ENCODE measurements at places on chromosomes 4 and X. TPM values are rescaled to one million over a fixed set of nuclear protein-coding genes. Genes with fewer than 3 reads are reported as not detected.

- no peak for DNase-seq
These were observed 85.0 kb downstream of the CLNK start for GRCh38 chr4:10599574-10599973.

DNA sequence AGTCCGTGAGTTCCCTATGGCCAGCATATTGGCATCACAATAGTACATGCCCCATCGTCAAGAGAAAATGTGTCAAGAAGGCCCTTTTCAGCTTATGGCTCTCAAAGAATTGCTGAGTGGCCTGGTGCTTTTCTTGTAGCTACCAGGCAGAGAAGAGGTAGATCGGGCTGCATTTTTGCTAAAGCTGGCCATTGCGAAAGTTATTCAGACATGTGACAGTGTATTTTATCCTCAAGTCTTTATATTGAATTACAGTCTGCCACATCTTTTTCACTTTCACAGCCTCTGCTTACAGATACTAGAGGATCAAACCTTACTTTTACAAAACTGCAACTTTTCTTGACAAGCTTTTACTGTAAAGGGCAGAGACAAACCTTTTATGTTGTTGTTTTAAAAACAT is 261.5 kb upstream of the IGFBP7 start:
- DNase-seq: no peak

The BTK gene
- 0.21 TPM for total RNA-seq

The DKK2 gene
- total RNA-seq: not detected

DNA sequence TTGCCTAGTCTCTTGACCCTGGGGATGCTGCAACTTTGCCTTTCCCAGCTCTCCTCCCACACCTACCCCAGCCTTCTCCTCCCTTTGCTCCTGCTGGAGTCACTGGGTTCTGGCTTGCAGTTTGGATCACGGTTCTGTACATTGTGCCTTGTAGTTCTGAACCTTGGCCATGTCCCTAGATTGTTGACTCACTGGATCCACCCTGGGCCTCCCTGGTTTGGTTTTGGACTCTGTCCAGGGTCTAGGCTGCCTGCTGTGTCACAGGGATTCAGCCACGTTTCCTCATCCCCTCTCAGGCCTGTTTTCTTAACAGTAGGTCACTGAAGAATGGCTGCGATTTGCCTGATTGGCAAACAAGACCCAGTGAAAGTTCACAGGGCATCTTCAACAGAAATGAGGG is 11.5 kb upstream of the GABRE start:
- DNase-seq: no peak

DNA sequence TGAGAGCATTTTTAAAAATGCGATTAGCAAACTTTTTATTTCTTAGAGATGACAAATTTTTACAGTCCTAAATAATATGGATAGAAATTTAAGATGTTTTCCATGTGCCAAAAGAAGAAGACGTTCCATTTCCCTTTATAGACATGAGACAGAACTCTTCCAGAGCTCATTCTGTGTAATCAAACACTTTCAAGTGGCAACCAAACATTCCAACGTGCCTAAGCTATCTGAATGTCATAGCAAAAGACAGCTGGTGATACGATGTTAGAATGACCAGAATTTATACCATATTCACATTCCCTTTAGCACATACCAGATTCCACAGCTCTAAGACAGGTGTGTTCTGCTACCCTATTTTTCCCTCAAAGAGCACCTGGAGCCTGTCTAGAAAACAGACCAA is 133.2 kb downstream of the ENOX2 start:
- no peak for DNase-seq

The P2RY8 gene
- total RNA-seq: 32.7 TPM

- DNase-seq: no peak
These were observed 2366.3 kb downstream of the PCDH7 start for GRCh38 chr4:33086331-33086925.

- DNase-seq: no peak
These were observed 8.1 kb downstream of the SLC34A2 start for GRCh38 chr4:25663781-25664180.

The TMPRSS11B gene
- not detected for total RNA-seq

GRCh38 chrX:129478516-129478915 is 44.8 kb downstream of the SMARCA1 start:
- no peak for DNase-seq

The C1QTNF7 gene
- not detected for total RNA-seq

GRCh38 chr4:137640156-137640837 is 108.0 kb upstream of the PCDH18 start:
- DNase-seq: no peak

The AWAT2 gene
- not detected for total RNA-seq

The AFM gene
- not detected for total RNA-seq

DNA sequence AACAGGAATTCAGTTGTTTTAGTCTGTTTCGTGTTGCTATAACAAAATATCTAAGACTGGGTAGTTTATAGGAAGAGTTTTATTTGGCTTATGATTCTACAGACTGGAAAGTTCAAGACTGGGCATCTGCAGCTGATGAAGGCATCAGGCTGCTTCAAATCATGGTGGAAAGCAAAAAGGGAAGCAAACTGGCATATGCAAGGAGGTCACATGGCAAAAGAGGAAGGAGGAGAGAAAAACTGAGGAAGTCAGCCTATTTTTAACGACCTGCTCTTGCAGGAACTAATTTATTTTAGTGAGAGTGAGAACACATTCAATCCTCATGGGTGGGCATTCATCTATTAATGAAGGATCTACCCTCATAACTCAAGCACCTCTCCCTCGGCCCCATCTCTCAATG is 363.1 kb upstream of the HS3ST1 start:
- DNase-seq: no peak

DNA sequence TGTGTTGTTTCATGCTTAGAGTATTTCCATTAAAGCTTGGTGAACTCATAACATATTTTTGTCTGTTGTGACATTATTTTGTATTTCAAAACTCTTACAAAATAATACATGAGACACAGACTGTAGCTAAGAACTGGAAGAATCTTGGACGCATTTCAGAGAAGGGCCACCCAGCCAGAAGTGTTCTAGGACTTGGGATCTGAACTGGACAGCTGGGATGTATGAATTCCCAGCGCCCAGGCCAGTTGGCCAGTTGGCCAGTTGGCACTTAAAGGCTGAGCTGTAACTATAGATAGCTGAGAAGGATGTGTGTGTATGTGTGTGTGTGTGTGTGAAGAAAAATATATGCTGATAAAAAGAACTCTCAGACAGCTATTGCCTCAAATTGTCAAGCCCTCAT is 193.4 kb upstream of the GPR101 start:
- DNase-seq: no peak

GRCh38 chr4:161188578-161188977 is 975.2 kb downstream of the FSTL5 start:
- DNase-seq: no peak

The KCNE5 gene
- not detected for total RNA-seq

DNA sequence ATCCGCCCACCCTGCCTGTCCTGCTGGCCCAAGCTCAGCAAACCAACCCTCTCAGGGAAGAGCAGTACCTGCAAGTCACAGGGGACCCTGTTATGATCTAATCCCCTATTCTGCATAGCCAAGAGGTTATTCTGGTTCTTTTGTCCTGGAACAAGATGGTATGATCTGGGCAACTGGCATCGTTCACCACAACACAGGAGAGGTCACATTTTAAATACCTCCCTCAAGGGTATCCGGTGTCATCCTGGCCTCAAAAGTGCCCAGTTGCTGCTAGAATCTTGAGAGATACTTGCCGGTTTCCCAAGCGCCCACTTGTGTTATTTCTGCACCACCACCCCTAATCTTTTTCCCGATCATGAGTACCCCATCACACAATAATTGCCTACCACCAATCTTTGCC is 497.5 kb downstream of the BCOR start:
- DNase-seq: no peak

The NPY5R gene
- total RNA-seq: not detected

DNA sequence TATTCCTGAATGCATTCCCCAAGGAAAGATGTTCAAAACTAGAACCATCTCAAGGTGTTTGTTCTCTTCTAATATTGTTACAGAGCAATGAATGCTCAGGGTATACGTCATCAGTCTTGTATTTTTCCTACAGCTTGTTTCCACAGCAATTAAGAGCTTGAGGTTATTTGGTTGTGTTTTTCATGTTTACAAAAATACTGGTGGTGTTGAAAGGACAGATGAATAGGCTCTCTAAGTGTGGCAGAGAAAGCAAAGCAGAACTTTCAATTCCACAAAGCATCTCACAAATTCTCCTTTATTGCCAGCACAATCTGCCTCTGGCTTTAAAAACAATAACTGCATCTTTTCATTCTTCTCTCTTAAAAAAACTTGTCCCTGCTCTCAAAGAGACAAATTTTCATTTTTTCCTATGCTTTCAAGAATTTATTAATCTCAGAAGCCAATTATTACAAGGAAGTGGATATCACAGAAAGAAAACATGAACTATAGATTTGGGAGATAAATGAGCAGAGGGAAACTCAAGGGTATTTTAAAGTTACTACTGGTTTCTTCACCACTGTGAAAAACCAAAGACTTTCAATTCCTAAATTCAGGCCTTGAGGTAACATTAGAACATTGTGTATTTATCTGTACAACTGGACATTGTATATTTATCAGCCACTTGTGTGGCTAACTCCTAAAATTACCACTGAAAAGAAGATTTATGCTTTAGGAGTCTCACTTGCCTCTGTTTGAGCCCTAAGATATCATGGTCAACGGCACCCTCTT is 49.2 kb downstream of the DDX53 start:
- no peak for DNase-seq

DNA sequence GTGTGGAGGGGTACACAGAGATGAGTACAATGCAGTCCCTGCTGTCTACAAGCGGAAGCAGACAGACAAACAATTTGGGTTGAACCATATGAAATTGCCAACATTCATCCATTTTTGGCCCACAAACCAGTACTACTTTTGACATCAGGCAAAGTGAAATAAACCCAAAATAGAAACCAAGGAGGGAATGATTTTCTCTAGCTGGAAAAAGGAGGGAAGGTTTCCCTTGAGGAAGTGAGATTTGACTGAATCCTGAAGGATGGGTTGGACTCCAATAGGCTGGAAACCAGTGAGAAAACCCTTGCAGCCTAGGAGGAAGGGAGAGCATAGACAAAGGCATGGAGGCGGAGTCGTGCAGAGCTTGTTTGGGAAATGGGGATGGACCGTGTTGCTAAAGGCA is 63.5 kb upstream of the PJA1 start:
- DNase-seq: no peak

DNA sequence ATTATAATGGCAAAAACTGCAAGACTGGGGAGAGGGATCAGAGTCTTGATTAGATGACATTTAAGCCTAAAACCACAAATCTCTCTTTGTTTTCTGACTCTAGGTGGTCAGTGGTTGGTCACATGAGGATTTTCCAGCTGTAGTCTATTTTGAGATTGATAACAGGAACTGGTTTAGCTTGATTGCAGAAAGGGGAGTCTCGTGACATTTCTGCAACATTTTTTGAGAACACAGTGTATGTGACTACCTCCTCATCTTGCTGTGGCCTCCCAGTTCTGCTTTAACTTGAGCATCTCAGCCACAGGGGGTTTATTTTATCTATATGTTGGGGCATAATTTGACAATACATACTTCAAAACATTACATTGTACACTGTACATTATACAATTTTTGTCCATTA is 726.4 kb upstream of the MAGEB2 start:
- no peak for DNase-seq

The TMPRSS11D gene
- not detected for total RNA-seq

- DNase-seq: no peak
These were observed 15.0 kb upstream of the MSMO1 start for GRCh38 chr4:165312506-165312905.

The FGD1 gene
- total RNA-seq: 0.26 TPM

DNA sequence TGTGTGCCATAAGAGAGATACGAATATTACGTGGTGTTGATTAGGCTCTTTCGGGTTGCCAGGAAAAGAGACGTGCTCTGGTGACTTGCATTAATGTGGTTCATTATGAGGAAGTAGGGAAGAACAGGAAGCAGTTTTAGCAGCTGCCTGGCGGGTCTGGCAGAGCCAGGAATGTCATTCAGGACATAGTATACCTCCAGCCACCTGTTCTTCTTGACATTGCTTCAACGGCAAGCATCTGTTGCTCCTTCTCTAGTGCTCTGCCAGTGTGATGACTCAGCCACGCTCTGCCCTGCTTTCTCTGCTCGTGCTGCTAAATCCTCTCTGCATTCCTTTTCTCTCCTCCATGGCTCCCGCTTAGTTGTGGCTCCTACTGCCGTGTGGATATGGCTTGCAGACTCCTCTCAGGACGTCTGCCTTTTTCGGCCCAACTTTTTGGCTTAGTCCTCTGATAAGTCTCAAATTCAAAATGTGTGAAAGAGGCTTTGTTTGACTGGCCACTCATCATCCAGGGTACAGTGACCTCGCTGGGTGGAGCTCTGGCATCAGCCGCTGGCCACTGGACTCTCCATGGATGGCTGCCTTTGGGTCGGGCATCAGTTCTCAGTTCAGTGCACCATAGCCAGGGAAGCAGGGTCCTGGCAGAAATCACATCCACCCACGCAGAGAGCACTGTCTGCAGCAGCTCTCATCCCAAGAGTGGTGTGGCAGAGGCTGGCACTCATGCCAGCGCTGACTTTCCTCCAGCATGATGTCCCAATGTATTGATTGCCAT is 89.3 kb upstream of the KLF3 start:
- DNase-seq: no peak

GRCh38 chr4:1495416-1496115 is 89.3 kb upstream of the NKX1-1 start:
- no peak for DNase-seq

DNA sequence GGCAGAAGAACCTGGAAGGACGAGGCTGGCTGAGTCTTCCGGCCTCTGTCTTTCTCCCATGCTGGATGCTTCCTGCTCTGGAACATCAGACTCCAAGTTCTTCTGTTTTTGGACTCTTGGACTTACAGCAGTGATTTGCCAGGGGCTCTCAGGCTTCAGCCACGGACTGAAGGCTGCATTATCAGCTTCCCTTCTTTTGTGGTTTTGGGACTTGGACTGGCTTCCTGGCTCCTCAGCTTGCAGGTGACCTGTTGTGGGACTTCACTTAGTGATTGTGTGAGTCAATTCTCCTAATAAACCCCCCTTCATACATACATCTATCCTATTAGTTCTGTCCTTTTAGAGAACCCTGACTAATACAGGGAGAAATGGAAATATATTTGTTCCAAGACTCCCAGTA is 265.8 kb downstream of the PCDH18 start:
- no peak for DNase-seq

The S100G gene
- total RNA-seq: not detected

Measured in activated CD4-positive, alpha-beta memory T cell treated with anti-CD3 and anti-CD28 coated beads for 36 hours (primary cell).